ENCODE measurements at places on chromosomes 5 and 9. TPM values are rescaled to one million over a fixed set of nuclear protein-coding genes. Genes with fewer than 3 reads are reported as not detected.

DNA sequence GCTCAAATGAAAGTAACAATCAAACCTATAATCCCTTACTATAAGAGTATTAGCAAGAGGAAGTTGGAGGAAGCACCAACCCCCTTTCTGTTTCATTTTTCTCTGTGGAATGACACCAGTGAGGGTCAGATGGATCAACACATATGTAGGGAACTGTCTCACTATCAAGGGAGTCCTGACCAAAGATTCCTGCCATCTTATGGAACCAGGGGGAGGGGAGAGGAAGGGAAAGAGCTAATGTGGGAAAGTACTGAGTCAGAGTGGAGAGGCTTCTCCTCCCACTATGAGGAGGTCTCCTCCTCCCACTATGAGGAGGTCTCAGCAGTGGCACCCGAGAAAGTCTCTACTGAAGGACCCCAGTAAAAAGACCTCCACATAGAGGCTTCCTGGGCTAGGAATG, 73.3 kb upstream of the PCSK1 start:
- H3K27me3 ChIP-seq: no peaks in the 10 kb centered on the region
- H3K4me3 ChIP-seq: no peak overlapping the region
- no peaks in the 10 kb centered on the region for H3K4me1 ChIP-seq
- no peaks in the 10 kb centered on the region for H3K36me3 ChIP-seq
- DNase-seq: no peak

- no peaks in the 10 kb centered on the region for H3K27me3 ChIP-seq
- no peaks in the 10 kb centered on the region for H3K4me1 ChIP-seq
- no peaks in the 10 kb centered on the region for H3K36me3 ChIP-seq
- no peak for DNase-seq
- no peak overlapping the region for H3K27ac ChIP-seq
- H3K4me3 ChIP-seq: no peak overlapping the region
These were observed 66.4 kb downstream of the CMYA5 start for GRCh38 chr5:79756076-79756475.

DNA sequence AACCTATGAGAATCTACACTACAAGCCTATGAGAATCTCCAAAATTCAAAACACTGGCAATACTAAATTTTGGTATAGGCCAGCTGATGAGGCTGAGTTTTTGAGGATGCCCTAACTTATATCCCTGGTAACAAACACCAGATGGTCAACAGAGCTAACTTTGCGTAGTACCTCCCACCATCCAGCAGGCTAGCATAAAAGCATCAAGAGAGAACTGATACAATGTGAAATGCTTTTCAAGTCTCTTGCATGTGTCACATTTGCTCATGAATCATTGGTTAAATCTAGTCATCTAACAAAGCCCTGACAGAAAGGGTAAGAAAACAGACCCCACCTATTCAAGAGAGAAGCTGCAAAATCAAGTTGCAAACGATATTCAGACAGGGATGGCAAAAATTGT, 1609.7 kb upstream of the CDH9 start:
- H3K27ac ChIP-seq: no peak overlapping the region
- no peak overlapping the region for H3K4me3 ChIP-seq
- no peaks in the 10 kb centered on the region for H3K4me1 ChIP-seq
- no peak for DNase-seq

GRCh38 chr9:137534256-137535119, 15.7 kb downstream of the PNPLA7 start:
- H3K4me1 ChIP-seq: peaks cover 9% of the 10 kb centered on the region
- no peaks in the 10 kb centered on the region for H3K27me3 ChIP-seq
- peak; percentile 36 for DNase-seq
- no peaks in the 10 kb centered on the region for H3K36me3 ChIP-seq
- H3K27ac ChIP-seq: no peak overlapping the region

GRCh38 chr9:20804489-20805250, 120.6 kb downstream of the FOCAD start:
- H3K36me3 ChIP-seq: no peaks in the 10 kb centered on the region
- no peak overlapping the region for H3K4me3 ChIP-seq
- H3K27ac ChIP-seq: no peak overlapping the region
- no peaks in the 10 kb centered on the region for H3K27me3 ChIP-seq
- peaks cover 8% of the 10 kb centered on the region for H3K4me1 ChIP-seq

- H3K4me3 ChIP-seq: no peak overlapping the region
- H3K4me1 ChIP-seq: no peaks in the 10 kb centered on the region
- H3K27me3 ChIP-seq: no peaks in the 10 kb centered on the region
- H3K36me3 ChIP-seq: no peaks in the 10 kb centered on the region
These were observed 43.8 kb upstream of the GOLPH3 start for GRCh38 chr5:32217886-32218396.

DNA sequence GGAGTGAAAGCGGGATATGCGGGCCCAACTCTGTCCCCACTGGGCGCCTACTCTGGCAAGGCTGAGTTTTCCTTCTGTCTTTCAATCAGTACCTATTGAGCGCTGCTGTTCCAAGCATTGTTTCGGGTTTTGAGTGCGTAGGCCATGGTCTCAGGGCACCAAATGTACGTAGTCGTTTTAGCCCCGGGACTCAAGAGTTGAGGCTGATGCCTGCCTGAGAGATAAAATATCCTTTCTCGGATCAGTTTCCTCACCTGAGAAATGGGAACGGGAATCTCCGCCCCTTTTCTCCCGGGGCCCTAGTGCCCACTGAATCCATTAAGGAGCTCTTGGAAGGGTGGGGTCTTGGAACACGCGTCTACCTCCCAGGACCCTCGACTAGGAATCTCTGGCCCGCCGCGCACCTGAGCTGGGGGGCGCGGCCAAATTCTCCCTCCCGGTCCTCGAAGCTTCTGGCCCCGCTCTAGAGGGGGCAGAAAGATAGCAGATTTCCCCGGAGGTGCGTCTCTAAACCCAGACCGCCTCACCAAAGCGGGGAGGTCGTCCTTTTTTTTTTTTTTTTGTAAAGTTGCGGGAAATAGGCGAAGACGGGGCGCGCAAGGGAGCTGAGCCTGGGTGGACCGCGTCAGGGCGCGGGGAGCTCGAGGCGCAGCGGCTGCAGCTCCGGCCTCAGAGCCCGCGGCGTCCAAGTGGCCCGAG, 494 bp upstream of the CXXC5 start:
- H3K27me3 ChIP-seq: no peaks in the 10 kb centered on the region
- no peak overlapping the region for H3K27ac ChIP-seq
- no peaks in the 10 kb centered on the region for H3K36me3 ChIP-seq
- peaks cover 17% of the 10 kb centered on the region for H3K4me1 ChIP-seq
- peak overlapping the region; percentile 92 for H3K4me3 ChIP-seq

DNA sequence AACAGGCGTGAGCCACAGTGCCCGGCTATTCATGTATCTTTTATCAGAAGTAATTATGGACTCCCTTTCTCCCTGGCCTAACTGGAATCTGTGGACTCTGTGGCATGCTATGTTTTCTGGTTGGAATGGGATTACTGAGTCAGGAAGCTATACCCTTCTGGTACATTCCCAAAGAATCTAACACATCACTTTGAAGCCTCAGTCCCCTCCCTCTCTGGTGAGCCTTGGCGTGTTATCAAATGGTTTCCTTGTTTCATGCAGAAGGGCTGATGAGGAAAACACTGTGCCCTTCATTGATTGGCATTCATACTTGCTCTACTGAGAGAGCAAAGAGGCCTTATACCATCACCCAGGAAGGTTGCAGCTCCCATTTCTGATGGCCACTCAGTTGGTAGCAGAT, 22.9 kb downstream of the C5orf15 start:
- peaks cover 4% of the 10 kb centered on the region for H3K4me1 ChIP-seq
- H3K27ac ChIP-seq: no peak overlapping the region

DNA sequence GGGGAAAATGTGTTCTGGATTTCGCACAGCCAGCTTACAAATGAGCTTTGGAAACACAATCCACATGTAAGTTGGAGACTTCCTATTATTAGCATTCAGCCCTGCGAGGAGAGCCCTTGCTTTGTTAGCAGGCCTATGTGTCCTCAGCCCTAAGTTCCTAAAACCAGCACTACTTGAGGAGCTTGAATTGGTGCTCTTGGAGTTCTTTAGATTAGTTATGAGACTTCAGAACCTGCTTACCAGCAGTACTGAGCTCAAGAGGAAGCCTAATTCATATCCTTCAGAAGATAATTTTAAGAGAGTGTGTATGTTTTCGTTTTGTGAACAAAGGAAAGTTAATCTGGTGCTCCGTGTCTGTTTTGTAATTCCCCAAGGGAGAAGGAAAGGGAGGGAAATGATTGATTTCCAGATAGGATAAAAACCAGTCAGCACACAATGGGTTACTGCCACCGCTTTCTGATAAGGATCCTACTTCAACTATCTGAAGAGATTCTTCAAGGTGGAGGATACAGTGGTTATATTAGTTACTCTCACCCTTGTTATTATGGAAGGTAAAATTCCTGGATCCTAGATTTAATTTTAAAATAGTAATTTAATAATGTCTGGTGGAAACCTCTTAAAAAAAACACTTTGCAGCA, 35.2 kb downstream of the PIK3R1 start:
- DNase-seq: no peak
- H3K4me1 ChIP-seq: peaks cover 70% of the 10 kb centered on the region
- H3K27ac ChIP-seq: peak overlapping the region; percentile 61
- no peaks in the 10 kb centered on the region for H3K27me3 ChIP-seq
- H3K36me3 ChIP-seq: no peaks in the 10 kb centered on the region

The SLC6A18 gene
- not detected for polyA plus RNA-seq

DNA sequence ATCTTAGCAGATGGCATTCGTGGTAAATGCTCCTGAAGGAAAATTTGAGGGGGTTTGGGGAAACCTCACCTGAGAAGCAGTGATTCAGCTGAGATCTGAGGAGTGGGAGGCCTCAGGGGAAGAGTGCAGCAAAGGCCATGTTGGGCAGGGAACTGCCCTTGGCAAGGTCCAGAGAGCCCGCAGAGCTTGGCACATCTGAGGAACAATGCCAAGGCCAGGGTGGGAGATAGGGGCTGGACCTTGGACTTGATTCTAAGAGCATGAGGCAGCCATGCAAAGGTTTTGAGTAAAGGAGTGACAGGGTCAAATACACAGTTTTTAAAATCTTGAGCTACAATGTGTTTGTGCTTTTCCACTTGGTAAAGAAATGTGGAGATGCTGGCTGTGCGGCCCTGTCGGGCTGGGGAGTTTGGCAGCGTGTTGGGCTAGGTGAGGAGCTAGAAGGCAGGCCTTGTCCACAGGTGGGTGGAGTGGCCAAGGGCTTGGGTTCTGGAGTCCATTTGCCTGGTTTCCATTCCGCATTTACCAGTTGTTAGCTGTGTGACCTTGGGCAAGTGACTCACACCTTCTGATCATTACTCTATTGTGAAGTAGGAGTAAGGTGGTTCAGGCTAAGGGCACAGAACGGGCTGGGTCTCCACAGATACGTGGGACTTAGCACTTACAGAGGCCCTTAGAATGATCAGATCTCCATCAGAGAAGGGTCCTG, 6.1 kb downstream of the TBC1D13 start:
- H3K27ac ChIP-seq: no peak overlapping the region
- DNase-seq: no peak
- peaks cover 79% of the 10 kb centered on the region for H3K36me3 ChIP-seq
- H3K4me3 ChIP-seq: no peak overlapping the region
- no peaks in the 10 kb centered on the region for H3K27me3 ChIP-seq

DNA sequence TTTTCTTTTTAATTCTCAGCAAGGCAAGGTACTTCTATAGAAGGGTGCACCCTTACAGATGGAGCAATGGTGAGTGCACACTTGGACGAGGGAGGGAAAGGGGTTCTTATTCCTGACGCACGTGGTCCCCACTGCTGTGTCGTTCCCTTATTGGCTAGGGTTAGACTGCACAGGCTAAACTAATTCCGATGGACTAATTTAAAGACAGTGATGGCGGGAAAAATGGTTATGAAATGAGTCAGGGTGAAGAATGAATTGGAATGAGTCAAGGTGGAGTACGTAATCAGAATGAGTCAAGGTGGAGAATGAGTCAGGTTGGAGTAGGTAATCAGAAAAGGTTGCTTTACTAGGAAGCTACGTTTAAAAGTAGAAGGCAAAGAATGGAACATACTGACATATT, 2.1 kb upstream of the HMGCS1 start:
- H3K27me3 ChIP-seq: no peaks in the 10 kb centered on the region
- H3K27ac ChIP-seq: no peak overlapping the region
- no peak overlapping the region for H3K4me3 ChIP-seq
- DNase-seq: no peak

DNA sequence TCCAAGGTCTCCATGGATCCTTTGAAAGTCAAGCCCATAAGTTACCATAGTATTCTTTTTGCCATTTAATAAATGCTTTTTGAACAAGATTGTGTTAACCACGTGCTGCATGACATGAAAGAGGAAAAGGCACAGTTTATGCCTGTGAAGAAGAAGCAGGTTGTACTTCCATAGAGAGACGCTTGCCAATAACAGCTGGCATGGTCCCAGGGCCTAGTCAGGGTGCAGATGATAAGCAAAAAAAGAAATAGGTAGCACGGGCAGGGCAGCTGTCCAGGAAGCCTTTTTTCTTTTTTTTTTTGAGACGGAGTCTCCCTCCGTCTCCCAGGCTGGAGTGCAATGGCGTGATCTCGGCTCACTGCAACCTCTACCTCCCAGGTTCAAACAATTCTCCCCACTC, 71.8 kb upstream of the CLINT1 start:
- no peak overlapping the region for H3K27ac ChIP-seq
- no peaks in the 10 kb centered on the region for H3K27me3 ChIP-seq
- no peaks in the 10 kb centered on the region for H3K36me3 ChIP-seq

The BRD8 gene
- polyA plus RNA-seq: 194 TPM

GRCh38 chr9:33048054-33048465, 23.0 kb downstream of the DNAJA1 start:
- DNase-seq: no peak
- no peaks in the 10 kb centered on the region for H3K27me3 ChIP-seq
- peaks cover 63% of the 10 kb centered on the region for H3K36me3 ChIP-seq

DNA sequence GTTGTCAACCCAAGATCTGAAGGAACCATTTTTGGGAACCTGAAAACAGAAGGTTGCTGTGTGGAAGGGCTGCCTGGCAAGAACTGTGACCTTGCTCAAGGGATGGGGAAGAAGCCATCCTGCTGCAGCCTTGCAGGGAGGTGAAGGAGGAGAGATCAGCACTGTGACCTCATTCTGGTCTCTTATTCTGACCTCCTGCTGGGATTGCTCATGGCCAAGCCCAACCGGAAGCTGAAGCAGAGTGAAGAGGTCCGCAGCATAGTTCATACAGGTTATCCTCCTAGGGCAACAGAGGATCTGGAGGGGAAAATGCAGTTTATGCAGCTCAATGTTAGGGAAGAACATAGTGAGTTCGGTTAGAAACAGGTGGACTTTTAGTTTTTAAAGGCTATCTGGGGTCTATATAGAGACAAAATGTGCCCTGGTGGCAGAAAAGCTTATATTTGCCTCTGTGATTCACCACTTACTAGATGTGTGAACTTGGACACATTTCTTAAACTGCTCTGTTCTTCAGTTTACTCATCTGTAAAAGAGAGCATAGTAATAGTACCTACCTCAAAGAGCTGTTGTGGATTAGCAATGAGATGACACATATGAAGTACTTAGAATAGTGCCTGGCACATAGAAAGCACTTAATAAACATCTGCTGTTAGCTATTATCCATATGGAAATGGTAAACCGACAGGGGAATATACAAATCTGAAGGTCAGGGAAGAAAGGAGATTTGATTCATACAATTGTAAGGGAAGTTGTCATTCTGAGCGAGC, 57.9 kb upstream of the BNC2 start:
- no peak for DNase-seq
- H3K36me3 ChIP-seq: no peaks in the 10 kb centered on the region
- no peaks in the 10 kb centered on the region for H3K27me3 ChIP-seq
- H3K27ac ChIP-seq: no peak overlapping the region

- H3K4me1 ChIP-seq: no peaks in the 10 kb centered on the region
- H3K27me3 ChIP-seq: no peaks in the 10 kb centered on the region
- H3K36me3 ChIP-seq: no peaks in the 10 kb centered on the region
- no peak overlapping the region for H3K4me3 ChIP-seq
These were observed 66.2 kb downstream of the IZUMO3 start for GRCh38 chr9:24479361-24480059.

- H3K27me3 ChIP-seq: no peaks in the 10 kb centered on the region
- no peaks in the 10 kb centered on the region for H3K4me1 ChIP-seq
- no peak for DNase-seq
- H3K36me3 ChIP-seq: no peaks in the 10 kb centered on the region
These were observed 541.7 kb upstream of the TUSC1 start for GRCh38 chr9:26219961-26220360.

The ZFP2 gene
- polyA plus RNA-seq: 8.9 TPM
